ENCODE measurements at places on chromosomes 3 and 15.

- DNase-seq, result no peak
Measured at GRCh38 chr3:123244128-123244527, 42.4 kb downstream of the SEC22A start.

GRCh38 chr3:54358969-54359694 lies 236.8 kb downstream of the CACNA2D3 start:
- no peak for DNase-seq

GRCh38 chr3:10074666-10075065 lies 33.4 kb downstream of the FANCD2OS start:
- DNase-seq, result no peak

- no peak for DNase-seq
Measured at GRCh38 chr3:164375995-164376394, 702.3 kb downstream of the SI start.

GRCh38 chr3:162643245-162643644 lies 1146.6 kb downstream of the OTOL1 start:
- DNase-seq, result no peak

DNA sequence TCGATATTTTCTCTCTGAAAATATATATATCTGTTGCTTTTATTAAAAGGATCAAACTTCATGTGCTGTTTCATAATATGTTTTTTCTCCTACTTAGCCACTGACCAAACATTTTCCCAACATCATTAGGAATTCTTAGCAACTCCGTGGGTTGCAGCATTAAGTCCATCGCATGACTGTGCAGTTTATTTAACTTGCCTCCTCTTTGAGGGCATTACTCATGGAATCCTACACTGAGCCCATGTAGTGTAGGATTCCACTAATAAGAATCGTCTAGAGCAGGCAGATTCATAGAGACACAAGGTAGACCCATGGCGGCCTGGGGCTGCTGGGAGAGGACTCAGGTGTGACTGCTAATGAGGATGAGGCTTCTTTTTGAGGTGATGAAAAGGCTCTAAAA lies 49.3 kb downstream of the CMTM6 start:
- DNase-seq, result no peak

- no peak for DNase-seq
Measured at GRCh38 chr3:67463656-67464055, 190.8 kb downstream of the SUCLG2 start.

DNA sequence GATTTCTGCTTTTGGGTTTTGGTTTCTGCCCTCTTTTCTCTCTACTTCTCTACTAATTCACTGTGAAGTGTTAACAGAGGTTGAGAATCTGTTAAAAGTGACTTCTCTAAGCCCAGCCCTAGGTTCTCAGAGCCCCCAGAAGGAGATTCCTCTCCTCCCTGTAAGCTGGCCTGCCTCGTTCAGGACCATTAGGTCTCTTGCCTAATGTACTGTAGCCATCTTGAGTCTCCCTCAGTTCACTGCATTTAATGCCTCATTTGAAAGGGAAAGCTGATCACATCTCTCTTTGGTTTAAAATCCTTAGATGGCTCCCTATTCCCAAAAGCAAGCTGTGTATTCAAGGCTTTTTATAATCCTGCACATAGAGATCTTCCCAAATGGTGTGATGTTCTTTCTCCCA lies 16.3 kb downstream of the RTP1 start:
- no peak for DNase-seq

DNA sequence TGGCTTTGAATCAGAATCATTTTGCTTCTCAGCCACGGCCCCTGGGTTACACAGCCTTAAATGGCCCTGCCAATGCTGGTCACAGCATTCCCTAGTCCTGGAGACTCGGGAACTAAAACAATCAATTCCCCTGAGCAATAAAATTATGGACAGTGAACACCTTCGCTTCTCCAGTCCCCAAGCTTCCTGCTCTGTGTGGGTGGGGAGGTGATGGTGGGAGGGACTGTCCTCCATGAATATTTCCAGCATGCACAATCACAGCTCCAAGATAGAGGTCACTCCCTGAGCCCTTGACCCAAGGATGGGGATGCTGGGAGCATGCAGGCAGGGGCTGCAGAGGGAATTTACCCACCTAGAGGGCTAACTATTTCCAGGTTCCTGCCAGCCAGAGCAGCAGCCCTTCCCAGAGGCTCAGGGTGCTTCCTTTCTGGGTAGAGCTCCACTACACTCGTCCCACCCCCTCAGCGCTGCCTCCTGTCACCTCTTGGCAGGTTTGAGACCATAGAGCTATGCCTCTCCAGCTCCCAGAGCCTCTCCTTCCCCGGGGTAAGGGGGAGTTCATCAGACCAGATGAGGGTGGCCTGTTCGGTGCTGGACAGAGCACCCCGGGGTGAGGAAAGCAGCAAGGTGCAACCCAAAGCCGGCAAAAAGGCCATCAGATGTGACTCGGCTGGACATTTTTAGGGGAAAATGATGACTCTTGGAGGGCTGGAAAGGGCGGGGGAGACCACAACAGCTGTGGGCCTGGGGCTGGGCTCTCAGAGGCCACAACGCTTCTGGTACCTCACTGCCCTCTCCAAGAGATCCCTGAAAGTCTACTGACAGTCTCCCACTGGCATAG lies 14.5 kb upstream of the CCDC33 start:
- no peak for DNase-seq

DNA sequence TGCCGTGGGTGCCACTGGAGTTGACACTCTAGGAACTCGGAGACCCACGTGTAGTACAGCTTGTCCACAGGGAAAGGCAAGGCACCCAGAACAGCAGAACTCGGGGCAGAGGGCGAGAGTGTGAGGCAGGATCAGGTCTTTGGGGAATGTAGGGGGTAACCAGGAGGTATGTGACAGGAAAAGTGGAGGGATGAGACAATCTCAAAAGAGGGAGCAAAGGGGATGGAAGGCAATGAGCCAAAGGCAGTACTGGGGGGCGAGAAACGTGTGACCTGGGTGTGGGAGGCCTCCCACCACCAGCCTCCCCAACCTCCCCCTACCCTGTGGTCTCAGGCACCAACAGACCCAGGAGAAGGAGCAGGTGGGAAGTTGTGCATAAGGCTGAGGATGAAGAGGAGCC lies 48.9 kb downstream of the UMPS start:
- DNase-seq, result peak; percentile 39

DNA sequence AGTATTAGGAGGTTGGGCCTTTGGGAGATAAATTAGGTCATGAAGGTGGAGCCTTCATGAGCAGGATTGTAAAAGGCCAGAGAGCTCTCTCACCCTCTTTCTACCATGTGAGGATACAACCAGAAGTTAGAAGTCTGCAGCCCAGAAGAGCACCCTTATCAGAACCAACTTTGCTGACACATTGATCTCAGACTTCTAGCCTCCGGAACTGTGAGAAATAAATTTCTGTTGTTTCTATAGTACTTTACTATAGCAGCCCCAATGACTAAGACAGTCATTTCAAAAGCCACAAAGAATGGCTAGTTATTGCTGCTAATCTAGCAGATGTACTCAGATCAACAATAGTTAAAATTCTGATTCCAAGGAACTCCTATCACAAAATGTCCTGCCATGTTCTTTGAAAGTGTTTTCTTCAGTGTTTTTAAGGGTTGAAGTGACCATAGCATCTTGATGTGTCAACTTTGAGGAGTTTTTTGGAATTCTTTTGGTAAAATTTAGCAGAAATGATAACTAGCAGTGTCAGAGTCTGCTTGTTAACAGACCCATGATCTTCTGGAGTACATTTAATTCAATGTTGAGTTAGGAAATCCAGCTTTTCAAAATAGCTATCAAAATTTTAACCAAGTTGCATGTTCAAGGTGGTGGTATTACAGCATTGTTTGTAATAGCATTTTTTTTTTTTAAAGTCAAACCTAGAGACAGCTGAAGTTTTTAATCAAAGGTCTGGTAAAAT lies 10.3 kb downstream of the DZIP3 start:
- no peak for DNase-seq

- DNase-seq, result no peak
Measured at GRCh38 chr3:9809239-9809614, 835 bp upstream of the TTLL3 start.

- no peak for DNase-seq
Measured at GRCh38 chr3:42387802-42388651, 22.4 kb downstream of the LYZL4 start.

- DNase-seq, result no peak
Measured at GRCh38 chr3:173258697-173259096, 117.7 kb upstream of the SPATA16 start.

DNA sequence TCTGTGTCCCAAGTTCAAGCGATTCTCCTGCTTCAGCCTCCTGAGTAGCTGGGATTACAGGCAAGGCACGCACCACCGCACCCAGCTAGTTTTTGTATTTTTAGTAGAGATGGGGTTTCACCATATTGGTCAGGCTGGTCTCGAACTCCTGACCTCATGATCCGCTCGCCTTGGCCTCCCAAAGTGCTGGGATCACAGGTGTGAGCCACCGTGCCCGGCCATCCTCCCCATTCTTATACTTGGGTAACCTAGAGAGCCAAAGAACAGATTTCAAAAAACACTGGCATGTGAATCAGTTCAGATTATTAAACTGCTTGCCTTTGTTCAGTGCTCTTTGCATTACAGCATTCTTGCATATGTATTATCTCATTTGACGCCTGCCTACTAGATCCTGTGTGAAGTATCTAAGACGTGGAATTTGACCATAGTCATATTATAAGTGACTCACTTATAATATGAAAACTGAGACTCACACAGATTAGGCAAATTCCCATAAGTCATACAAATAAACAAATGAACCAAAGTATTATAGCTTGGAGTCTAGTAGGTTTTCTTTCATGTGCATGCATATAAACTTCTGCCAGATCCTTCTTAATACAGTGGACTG lies 123.5 kb downstream of the UNC13C start:
- no peak for DNase-seq

GRCh38 chr3:34388830-34389229 lies 590.4 kb downstream of the PDCD6IP start:
- no peak for DNase-seq

DNA sequence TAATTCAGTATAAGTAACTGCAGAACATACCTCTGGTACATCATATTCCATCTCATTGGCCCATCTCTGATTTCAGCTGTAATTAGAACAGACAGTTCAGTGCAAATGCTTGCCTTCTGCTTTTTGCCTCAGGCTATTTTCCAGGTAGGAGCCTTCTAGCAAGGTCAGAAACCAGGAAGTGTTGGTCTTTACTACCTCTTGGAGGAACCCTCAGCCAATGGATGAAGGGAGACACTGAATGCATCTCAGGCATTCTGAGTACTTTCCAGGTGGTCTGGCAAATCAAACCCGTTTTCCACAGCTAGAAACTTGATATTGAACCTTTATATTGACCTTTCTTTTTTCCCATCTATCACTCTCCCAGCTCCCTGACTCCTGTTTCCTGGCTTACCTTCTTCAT lies 348.5 kb upstream of the SOX2 start:
- no peak for DNase-seq

DNA sequence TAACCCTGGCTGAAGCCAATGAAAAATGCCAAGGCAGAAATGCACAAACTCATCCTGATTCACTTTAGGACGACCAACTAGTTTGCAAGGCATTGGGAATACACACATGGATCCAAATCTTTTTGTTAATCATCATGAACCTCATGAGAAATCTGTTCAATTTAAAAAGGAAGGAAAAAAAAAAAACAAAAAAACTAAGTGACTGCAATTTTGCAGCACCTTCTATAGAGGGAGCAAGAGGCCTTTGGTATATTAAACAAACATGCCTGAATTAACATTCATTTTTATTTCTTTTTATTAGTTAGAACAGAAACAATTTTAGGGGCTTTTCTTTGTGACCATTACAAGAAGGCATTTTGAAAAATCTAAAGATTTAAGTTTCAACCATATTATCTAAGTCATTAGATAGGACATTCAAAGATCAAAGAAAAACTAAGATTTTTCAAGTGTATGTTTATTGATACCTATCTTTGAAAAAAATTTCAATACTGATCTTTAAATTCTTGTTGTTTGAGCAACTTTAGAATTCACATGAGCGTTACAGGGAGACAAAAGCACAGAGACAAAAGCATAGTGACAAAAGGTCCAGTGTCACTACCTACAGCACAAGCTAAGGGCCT lies 182.4 kb downstream of the CBLB start:
- no peak for DNase-seq

DNA sequence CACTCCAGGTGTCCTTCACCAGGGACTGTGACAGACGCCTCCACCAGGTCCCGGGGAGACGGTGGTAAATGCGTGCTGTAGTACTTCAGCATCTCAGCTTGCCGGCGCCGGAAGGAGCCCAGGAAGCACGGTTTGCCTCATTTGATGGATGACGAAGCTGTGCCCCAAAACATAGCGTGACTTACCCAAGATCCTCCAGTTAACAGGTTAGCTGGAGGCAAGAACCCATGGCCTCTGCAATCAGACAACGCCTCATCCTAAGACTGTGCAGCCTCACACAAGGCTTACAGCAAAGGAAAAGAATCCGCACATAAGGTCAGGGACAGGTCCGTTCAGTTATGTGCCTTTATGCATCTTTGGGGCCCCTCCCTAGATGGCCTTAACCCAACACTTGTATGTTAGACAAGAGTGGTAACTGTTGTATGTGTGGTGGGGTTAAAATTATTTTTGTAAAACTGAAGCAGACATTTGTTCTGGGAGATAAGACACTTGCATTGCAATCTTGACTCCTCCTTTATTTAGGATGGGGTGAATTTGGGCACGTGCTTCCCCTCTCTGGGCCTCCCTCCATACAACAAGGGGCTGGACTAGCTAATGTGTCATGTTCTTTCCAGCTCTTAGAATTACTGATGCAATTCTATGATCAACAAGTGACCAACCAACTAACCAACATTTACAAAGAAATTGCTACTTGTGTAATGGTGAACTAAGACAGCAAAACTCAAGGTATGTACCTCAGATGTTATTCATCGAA lies 39.4 kb downstream of the VGLL4 start:
- no peak for DNase-seq

DNA sequence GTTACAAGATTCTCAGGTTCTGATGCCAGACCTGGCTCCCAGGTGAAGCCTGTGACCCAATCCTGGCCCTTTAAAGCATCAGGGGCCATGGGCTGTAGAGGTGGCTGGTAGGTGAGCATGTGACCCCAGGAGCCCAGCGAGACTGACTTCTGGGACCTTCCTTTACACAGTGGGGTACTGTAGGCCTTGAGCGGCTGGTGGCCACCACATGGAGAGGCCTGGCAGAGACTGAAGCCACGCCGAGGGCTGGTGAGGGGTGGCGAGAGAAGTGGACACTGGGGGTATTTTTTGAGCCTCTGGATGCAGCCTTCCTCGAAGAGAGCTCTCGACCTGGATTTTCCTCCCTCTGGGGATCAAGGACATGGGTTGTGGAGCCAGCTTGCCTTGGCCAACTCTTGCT lies 71.2 kb upstream of the ITGA11 start:
- no peak for DNase-seq

DNA sequence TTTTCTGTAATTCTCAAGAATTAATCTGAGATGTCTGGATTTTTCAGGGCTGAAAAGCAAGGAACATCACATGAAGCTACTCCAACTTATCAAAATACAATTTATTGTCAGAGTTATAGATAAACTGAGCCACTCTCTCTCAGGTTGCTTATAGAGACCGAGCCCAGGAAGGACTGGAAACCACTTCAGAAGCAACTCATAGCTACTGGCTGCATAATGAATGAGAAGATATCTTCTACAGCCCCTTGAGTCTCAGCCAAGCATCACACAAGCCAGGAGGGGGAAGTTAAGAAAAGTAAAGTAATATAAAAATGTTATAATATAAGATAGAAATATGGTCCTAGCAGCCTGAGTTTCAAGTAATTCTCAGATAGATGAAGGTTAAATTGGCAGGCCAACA lies 186.0 kb downstream of the TNIK start:
- no peak for DNase-seq

- DNase-seq, result no peak
Measured at GRCh38 chr3:123789760-123790159, 94.4 kb downstream of the MYLK start.

- peak; percentile 75 for DNase-seq
Measured at GRCh38 chr15:84878504-84878903, 6.0 kb upstream of the SLC28A1 start.

GRCh38 chr15:70240082-70240481 lies 142.4 kb upstream of the TLE3 start:
- DNase-seq, result no peak
